ENCODE measurements at places on chromosomes 2 and 18.

DNA sequence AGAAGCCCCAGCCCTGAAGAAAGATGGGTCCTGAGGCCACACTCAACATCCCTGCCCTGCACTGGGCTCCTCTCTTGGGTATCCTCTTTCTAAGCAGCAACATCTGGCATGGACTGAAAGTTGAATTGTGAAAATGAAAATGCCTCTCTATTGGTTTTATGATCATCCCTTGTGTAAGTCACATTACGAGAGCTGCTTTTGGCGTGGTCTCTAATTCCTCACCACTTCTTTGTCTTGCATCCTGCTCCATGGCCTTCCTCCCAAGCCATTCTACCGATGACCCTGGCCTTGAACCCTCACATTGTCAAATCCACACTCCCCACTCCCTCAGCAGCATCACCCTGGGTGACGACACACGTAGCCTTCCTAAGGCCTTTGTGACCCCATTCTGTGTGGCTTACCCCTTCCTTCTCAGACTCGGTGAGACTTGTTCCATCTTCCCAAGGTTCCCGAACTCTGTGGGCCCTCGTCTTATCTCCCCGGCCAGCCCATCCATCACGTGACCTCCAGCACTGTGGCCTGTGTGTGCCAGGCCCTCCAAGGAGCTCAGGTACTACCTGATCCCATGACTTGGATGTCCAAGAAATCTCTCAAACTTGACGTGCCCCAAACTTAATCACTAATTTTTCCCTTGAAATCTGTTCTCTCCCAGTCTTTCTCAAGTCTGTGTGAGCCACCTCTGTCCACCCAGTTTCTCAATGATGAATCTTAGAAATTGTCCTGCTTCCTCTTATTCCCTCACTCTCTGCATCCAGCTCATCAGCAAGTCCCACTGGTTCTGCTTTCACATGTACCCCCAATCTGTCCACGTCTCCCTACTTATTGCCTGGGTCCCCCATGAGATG lies 194.7 kb upstream of the HS6ST1 start:
- no peak for DNase-seq

GRCh38 chr2:206271065-206271464 lies 3.4 kb upstream of the ZDBF2 start:
- DNase-seq, result no peak

DNA sequence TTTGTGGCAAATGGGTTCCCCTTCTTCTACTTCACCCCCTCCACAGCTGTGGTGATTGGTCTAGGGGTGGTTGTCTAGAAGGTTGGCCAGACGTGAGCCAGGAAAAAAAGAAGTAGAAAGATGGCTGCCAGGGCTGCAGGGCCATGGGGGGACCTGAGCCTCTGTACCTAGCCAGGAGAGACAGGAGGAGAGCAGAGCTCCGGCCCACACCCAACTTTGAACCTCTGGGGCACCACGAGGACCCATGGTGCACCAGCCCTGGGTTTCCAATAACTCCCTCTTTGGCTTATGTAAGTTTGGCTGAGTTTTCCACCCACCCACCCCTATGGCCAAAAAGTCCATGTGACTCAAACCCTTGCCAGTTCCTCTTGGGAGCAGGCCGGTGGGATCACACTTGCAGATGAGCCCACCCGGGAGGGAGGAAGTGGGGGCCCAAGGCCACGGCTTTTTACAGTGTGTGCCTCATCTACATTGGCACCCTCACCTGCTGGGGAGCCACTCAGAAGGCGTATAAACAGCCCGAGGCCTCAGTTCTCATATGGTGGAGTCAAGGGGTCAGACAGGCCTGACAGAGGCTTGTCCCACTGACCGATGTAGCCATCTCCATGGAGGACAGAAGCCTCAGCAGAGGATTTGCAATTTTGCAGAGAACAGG lies 293.1 kb upstream of the HDAC4 start:
- no peak for DNase-seq

DNA sequence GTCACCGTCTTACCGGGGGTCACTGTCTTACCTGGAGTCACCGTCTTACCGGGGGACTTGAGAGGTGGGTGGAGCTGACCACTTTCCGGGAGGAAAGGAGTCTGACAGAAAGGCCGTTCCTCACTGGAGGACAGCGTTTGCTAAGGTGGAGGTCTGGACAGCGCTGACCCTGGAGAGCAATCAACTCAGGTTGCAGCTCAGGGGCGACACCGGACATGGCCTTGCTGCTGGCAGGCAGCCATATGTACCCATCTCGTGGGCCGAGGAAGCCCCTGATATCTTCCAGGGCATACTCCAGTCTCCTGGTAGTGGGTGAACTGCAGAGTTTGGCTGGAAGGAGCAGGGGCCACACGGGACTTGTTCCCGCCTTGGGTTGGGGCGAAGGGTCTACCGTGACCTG lies 234.6 kb upstream of the MYT1L start:
- no peak for DNase-seq
